ENCODE measurements at places on chromosomes 1 and 21.
A peak's percentile ranks its signal among the peaks of the same experiment; 100 is the strongest.

GRCh38 chr1:169427081-169427641, at the start of gene CCDC181:
TSS of gene CCDC181 (minus strand) at chr1:169427474. CDS start at chr1:169424927, 2,547 bp downstream.
- peak; percentile 33 for DNase-seq

GRCh38 chr1:115239426-115239825, 98.6 kb downstream of the NGF start:
- DNase-seq: no peak

- DNase-seq: no peak
These were observed 2.5 kb downstream of the ARHGEF19 start for GRCh38 chr1:16209847-16210407.

GRCh38 chr1:48026275-48026674, 29.1 kb upstream of the TRABD2B start:
- DNase-seq: no peak

DNA sequence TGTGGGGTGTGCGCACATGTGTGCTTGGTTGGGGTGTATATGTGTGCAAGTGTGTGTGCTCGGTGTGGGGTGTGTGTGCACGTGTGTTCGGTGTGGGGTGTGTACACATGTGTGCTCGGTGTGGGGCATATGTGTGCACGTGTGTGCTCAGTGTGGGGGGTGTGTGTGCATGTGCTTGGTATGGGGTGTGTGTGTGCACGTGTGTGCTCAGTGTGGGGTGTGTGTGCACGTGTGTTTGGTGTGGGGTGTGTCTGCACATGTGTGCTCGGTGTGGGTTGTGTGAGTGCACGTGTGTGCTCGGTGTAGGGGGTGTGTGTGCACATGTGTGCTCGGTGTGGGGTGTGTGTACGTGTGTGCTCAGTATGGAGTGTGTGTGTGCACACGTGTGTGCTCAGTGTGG, 77.5 kb downstream of the PRDM16 start:
- DNase-seq: no peak

DNA sequence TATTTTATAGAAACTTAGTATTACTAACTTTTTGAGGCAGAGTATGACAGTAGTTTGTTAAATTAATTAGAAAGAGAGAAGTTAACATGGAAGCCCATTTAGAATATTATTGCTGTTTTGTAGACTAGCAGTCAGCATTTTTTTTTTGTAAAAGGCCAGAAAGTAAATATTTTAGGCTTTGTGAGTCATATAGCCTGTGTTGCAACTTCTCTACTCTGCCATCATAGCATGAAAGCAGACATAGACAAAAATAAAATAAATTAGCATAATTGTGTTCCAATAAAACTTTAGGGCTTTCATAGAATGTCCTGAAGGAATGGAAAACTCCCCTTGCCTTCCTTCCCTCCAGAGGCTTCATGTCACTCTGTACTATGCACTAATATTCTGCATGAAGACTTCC, 12.3 kb upstream of the RGS4 start:
- no peak for DNase-seq

DNA sequence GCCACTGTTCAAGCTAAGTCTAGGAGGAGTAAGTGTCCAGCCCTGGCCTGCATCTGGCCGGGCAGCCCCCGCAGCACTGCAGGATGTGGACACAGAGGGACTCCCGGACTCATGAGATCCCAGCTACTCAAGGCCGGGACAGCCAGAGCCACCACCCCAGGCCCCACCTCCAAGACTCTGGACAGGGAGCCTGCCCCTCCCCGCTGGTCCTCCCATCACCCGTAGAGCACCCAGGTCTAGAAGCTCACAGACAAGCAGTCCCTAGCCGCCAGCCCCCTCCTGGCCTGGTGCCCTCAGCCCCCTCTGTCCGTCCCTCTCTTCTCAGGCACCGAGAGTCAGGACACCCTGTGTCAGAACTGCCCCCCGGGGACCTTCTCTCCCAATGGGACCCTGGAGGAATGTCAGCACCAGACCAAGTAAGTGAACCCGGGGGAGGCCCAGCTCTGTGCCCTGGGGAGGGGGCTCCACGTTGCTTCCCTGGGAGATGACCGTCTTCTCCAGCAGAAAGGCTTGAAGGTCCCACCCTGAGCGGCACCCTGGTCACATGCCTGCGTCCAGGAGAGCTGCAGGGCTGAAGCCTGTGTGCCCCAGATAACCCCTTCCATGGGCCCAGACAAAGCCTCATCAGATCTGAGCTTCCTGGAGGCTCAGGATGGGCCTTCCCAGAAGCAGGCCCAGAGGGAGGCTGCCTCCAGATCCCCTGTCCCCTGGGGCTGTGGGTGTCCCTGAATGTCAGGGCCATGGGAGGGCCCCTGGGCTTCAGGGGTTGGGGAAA, 4.3 kb downstream of the TNFRSF14 start:
- no peak for DNase-seq

DNA sequence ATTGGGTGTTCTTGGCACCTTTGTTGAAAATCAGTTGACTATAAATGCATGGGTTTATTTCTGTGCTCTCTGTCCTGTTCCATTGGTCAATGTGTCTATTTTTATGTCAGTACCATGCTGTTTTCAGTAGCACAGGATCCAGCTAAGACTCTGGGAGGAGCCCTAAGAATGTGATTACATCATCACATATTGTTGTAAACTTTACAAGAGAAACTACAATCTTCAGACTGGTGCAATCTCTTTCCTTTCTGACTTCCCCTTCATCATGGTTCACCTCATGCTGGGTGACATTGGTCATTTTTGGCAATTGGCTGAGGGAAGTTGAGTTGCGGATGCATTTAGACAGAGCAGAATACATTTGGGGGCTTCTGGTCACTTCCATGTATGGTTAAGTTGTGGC, 88.4 kb downstream of the C21orf91 start:
- DNase-seq: no peak

GRCh38 chr1:204579681-204580080, 63.5 kb downstream of the MDM4 start:
- DNase-seq: no peak

- no peak for DNase-seq
These were observed 9.0 kb downstream of the CREG1 start for GRCh38 chr1:167544447-167545093.

GRCh38 chr1:55049271-55049913, 10.0 kb downstream of the PCSK9 start:
- no peak for DNase-seq

DNA sequence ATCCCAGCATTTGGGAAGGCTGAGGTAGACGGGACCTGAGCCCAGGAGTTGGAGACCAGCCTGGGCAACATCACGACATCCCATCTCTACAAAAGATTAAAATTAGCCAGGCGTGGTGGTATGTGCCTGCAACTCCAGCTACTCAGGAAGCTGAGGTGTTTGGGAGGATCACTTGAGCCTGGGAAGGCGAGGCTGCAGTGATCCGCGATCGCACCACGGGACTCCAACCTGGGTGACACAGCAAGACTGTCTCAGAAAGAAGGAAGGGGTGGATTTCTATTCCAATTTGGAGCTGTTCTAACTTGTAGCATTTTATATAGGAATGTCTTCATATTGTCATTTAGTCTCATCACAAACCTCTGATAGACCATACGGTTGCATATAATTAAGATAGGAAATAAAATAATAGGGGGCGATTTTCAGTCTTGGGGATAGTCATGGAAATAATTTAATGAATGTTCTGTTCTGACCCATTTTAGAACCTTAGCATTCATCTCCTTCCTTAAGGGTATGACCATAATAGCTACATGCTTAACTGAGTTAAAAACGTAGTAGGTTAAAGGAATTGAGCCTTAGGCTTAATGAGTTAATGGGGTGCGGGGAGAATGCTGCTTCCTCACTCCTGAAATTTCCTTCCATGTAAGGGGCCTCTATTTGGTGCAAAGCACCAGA, 93.1 kb downstream of the ADCY10 start:
- DNase-seq: no peak

- no peak for DNase-seq
These were observed 1205.3 kb upstream of the ADGRL4 start for GRCh38 chr1:80211691-80212380.

GRCh38 chr1:111952125-111952657, 37.3 kb downstream of the KCND3 start:
- DNase-seq: no peak

- DNase-seq: no peak
These were observed 45.8 kb upstream of the DMRTB1 start for GRCh38 chr1:53413175-53414001.

GRCh38 chr21:39037807-39038405, 145.3 kb downstream of the PSMG1 start:
- no peak for DNase-seq

DNA sequence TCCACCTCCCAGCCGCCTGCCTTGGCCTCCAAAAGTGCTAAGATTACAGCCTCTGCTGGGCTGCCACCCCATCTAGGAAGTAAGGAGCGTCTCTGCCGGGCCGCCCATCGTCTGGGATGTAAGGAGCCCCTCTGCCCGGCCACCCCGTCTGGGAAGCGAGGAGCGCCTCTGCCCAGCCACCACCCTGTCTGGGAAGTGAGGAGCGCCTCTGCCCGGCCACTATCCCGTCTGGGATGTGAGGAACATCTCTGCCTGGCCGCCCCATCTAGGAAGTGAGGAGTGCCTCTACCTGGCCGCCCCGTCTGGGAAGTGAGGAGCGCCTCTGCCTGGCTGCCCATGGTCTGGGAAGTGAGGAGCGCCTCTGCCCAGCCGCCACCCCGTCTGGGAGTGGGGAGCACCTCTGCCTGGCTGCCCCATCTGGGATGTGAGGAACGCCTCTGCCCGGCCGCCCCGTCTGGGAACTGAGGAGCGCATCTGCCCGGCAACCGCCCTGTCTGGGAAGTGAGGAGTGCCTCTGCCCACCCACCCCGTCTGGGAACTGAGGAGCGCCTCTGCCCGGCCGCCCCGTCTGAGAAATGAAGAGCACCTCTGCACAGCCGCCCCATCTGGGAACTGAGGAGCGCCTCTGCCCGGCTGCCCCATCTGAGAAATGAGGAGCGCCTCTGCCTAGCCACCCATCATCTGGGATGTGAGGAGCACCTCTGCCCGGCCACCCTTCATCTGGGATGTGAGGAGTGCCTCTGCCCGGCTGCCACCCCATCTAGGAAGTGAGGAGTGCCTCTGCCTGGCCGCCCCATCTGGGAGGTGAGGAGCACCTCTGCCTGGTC, 137.8 kb upstream of the PALMD start:
- DNase-seq: no peak

DNA sequence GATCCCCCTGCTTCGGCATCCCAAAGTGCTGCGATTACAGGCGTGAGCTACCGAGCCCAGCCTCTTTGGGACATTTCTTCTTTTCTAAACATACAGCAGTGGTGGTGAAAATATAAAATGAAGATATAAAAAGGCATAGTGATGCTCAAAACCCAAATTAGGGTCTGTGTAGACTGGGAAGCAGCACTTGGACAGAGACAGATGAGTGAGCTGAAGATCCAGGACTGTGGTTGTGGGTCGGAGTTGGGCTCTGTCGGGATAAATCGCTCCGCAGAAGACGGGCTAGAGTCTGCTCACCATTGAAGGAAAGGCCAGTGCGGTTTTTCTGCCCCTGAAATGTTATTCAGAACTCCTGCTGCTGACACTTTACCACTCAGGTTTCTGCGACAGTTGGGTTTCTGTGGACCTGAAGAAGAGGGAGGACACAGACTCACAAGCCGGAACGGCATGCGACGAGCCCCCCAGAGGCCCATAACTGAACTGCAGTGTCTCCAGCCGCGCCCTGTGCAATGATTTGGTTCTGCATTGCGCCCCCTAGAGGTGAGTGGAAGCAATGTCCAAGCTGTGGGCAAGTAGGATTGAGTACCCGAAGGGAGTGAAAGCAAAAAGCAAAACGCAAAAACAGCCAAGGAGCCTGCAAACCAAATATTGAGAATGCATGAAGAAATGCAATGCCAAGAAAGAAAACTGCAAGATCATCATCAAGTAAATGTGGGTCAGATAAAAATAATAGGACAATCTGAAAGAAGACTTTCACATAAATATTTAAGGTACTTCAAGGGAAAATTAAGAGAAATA, 66.6 kb downstream of the GABPA start:
- DNase-seq: peak; percentile 88

- no peak for DNase-seq
These were observed 219.3 kb upstream of the FGGY start for GRCh38 chr1:59077466-59078069.

DNA sequence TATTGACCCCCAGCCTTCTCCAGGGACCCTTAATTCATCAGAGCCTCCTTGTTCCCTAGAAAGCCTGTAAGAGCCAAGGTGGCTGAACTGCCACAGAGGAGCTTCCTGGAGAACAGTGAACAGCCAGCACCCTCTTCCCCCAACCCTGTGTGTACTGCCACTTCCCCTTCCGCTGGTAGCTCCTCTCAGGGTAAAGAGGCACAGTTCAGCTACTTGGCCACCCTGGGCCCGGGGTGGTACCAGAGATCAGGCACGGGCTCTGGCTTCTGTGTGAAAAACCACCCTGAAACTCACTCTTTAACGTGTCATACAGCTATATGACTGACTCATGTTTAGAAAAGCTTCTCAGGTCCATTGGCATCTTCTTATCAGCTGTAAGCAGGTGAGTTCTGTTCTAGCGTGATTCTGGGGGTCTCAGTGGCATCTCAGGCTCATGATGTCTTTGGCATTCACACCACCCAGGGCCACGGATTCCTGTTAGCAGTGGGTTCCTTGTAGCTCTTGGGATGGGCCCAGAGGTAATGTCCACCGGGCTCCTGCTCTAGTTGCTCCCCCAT, 22.4 kb downstream of the ARMH1 start:
- no peak for DNase-seq

DNA sequence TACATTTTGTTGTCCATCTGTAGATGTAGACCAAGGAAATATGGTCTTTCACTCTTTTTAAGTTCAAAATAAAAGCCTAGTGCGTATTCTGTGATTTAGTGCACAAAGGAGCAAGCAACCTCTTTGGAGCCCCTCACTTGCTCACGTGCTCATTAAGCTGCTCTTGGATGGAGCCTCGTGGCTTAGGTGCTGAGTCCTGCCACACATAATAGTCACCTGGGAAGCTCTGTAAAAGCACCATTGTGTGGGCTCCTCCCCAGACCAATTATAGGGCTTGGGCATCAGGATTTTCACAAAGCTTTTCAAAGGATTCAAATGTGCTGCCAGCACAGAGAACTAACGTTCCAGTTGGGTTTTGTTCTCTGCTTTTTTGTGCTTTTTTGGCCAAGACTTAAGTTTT, 85.0 kb downstream of the PCP4 start:
- DNase-seq: no peak

DNA sequence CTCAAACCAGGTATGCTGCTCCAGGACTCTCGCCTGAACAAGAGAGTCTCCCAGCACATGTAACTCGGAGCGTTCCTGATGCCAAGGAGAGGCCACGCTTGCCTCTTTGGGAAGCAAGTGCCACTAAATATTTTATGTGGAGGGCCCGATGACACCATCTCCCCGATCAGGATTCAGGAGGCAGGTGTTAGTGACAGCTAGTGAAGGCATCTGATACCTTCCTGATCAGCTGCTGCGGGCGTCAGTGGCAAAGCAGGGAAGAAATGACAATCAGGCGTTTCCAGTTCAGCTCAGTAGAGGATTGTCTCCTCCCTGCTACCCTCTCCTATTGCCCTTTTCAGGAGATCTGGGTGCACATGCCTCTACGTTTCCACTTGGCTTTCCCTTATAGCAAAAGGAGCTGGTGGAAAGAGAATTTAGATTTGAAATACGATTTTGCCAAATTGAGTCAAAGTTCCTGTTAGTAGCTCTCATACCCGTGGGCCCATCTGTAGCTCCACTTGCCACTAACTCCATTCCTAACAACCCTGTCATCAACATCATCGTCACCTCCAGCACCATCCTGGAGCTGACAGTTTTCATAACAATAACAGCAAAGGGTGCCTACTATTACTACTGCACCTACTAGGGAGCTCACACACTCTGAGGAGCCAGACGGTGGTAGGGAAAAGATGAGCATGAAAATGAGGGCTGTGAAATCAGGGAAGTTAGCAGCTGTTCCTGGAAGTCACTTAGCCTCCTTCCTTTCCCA, 21.6 kb downstream of the PLXNA2 start:
- DNase-seq: no peak

- no peak for DNase-seq
These were observed 84.9 kb upstream of the SLC44A3 start for GRCh38 chr1:94734963-94735901.
